ENCODE measurements at places on chromosomes 11 and 22. TPM values are rescaled to one million over a fixed set of nuclear protein-coding genes. Genes with fewer than 3 reads are reported as not detected.

The NAALAD2 gene
- total RNA-seq: not detected

The HTR3B gene
- not detected for total RNA-seq

The LDHAL6A gene
- 0.11 TPM for total RNA-seq

The CD81 gene
- total RNA-seq: 156 TPM

The TOB2 gene
- total RNA-seq: 32.7 TPM

The GDPD5 gene
- total RNA-seq: 36.3 TPM

The UBQLN3 gene
- not detected for total RNA-seq

The IGF2 gene
- not detected for total RNA-seq

The CNTN5 gene
- not detected for total RNA-seq

The NDUFS8 gene
- total RNA-seq: 123 TPM

The KCTD14 gene
- 0.45 TPM for total RNA-seq

The KBTBD3 gene
- total RNA-seq: 5.4 TPM

The AIFM3 gene
- 0.41 TPM for total RNA-seq

The MB gene
- total RNA-seq: 0.36 TPM

The SPTBN2 gene
- total RNA-seq: 0.80 TPM

The DUSP8 gene
- 0.30 TPM for total RNA-seq

The TRIM51 gene
- total RNA-seq: not detected

The PANX2 gene
- total RNA-seq: 0.30 TPM

The P4HA3 gene
- total RNA-seq: not detected

The INSC gene
- total RNA-seq: 0.11 TPM

The OTOG gene
- total RNA-seq: not detected

The GDPD4 gene
- not detected for total RNA-seq

The OR5B12 gene
- not detected for total RNA-seq

The DENND6B gene
- total RNA-seq: 3.2 TPM

The UCP2 gene
- total RNA-seq: 338 TPM

The C11orf16 gene
- not detected for total RNA-seq

The BDNF gene
- total RNA-seq: not detected

The PRR5L gene
- 8.1 TPM for total RNA-seq

The TOLLIP gene
- 29.8 TPM for total RNA-seq

The SNX32 gene
- 1.6 TPM for total RNA-seq

The SYNGR1 gene
- total RNA-seq: 0.30 TPM

The TSPAN18 gene
- total RNA-seq: 24.6 TPM

The DEUP1 gene
- total RNA-seq: not detected

The SLC22A8 gene
- total RNA-seq: not detected

The MFNG gene
- total RNA-seq: 250 TPM

The UBE2L6 gene
- total RNA-seq: 241 TPM

The TMEM86A gene
- 1.1 TPM for total RNA-seq

The THYN1 gene
- 60.7 TPM for total RNA-seq

The FKBP2 gene
- 36.6 TPM for total RNA-seq

The TREH gene
- not detected for total RNA-seq

The OR5B21 gene
- total RNA-seq: 0.82 TPM

The MAML2 gene
- total RNA-seq: 11.2 TPM

The PLA2G3 gene
- not detected for total RNA-seq

The C22orf31 gene
- total RNA-seq: not detected

The ANKK1 gene
- total RNA-seq: 0.14 TPM
